ENCODE measurements at places on chromosomes 7 and 10.
A peak's percentile ranks its signal among the peaks of the same experiment; 100 is the strongest.

DNA sequence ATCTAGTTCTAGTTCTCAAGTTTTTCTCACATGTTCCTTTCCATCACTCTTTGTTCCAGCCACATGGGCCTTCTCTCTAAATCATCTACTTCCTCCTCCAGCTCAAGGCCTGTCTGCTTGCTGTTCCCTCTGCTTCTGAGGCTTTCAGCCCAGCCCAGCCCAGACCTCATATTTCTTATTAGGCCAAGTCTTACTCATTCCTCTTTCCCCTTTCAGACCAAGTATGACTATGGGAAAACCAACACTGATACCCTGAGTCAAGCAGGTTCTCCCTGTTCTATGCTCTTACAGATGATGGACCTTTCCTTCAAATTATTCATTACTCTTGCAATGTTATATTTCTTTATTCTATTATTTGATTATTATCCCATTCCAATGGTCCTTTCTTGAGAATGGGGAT lies 80.3 kb upstream of the SEM1 start:
- DNase-seq, result no peak

GRCh38 chr10:132158122-132158741 lies 28.5 kb upstream of the DPYSL4 start:
- DNase-seq, result no peak

DNA sequence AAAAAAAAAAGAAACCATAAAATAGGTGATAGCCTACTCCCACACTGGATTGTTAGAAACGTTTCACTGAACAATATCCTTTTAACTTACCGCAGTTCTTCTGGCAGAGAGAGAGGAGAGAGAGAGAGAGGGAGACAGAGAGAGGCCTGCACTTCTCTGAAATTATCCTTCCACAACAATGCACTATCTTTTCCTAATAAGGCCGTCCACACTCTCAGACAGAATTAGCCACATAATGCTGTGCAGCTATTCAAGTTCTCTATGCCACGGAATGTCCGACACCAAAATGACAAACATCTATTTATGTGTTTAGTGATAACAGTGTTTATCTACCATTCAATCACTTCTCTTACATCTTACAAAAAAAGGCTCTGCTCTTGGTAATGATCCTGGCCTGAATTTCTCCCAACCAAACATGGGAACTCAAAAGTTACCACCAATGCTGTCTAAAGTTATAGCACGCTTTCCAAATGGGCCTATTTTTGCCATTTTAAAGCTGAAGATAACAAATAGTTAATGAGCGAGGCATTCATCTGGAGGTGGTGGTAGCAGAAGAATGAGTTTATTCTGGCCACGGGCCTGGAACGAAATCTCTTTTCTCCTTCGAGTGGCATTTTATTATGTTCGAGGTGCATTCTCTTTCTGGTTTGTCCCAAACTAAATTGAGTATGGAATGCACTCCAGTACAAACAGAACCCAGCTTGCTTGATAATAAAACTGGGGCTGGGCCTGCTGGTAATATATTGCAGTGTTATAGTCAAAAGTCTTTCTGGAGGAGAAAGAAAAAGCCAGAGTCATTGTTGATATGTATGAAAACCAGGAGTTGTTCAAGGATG lies 160.2 kb upstream of the SVIL start:
- no peak for DNase-seq

DNA sequence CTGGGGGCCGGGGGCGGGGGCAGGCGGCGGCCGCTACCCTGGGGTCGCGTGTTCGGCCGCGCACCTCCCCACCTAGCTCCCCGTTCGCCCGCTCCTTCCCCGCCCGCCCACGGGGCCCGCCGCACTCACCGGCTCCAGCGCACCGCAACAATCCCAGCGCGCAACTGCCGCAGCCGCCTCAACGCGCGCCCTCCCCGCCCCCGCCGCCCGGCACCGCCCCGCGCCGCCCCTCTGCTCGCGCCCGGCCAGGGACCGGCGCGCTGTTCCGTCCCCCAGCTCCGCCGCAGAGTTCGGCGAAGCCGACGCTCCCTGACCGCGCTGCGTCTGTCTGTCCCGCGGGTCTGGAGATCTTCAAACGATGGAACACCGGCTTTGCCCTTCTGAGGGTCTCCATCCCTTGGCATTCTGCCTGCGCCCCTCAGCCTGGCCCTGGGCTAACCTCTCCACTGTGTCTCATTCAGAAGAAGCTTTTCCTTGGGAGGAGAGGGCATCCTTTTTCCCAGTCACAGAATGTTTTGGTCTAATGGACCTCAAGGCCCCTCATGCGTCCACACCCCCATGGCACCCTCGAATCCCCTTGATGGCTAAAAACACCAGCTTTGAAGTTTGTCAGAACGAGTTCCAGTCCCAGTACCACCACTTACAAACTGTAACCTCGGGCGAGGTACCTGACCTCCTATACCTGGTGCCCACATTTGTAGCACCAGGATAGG lies at the start of gene NT5C2:
NT5C2 (minus strand) TSS at position 166 of the 713 bp plus-strand sequence. CDS start 18,314 bp downstream, outside the sequence.
- DNase-seq, result peak; percentile 77

GRCh38 chr10:84008878-84009277 lies 130.4 kb upstream of the GHITM start:
- peak; percentile 2 for DNase-seq

GRCh38 chr7:22275661-22276060 lies 81.3 kb downstream of the RAPGEF5 start:
- DNase-seq, result no peak

DNA sequence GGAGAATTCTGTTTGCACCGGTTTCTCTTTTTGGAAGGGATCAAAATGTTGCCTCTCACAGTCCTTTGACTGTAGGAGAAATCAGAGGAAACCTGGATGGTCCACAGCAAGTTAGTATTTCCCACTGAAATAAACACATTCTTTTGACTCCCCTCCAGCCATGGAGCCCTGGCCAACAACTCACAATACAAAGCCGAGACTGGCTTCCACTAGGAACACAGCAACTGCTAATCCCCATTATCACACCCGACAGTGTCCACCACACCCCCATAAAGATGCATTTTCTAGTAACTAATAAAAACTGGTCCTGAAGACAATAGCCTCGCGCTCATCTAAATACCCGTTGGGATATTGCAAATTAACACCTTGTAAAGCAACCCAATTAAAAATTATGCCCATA lies 798 bp upstream of the MACROH2A2 start:
- DNase-seq, result no peak

DNA sequence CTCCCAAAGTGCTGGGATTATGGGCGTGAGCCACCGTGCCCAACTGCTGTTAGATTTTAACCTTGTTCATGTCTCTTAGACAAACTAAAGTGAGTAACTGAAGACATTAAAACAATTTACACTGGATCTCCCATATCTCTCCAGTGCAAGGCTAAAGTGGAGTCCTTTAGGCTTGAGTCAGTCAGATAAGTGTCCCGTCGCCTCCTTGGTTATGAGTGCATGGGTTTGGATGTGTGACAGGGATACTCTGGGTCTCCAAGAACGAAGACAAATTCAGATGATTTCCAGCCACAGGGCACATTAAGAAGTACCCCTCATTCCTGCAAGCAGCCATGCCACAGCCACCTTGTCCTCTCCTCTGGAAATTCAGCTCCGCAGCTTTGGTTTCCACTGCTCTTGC lies 66.1 kb upstream of the PDZD8 start:
- DNase-seq, result no peak

DNA sequence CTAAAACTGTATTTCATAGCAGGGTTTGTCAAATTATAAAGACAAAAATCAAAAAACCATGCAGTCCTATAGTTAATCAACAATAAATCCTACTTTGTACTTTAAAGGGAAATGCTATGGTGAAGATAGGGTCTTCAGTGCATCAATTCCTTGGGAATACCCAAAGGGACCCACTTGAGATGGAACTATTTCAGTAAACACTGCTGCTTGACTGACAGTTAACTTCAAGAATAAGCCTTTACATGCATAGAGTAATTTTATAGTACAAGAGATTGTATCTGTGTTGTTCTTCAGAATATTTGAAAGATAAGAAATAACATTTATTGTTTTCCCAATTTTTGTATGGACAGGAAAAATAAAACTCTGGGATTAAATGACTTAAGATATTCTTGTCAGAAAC lies 1179.6 kb downstream of the CNTNAP2 start:
- DNase-seq, result no peak

All from activated T-helper 9 cell treated with anti-CD3 and anti-CD28 coated beads, Interleukin-2, amount 50 U/mL, for 16 hours (primary cell).